Hepatic stellate cell (primary cell): ENCODE measurements at places on chromosomes 7 and 10.

DNA sequence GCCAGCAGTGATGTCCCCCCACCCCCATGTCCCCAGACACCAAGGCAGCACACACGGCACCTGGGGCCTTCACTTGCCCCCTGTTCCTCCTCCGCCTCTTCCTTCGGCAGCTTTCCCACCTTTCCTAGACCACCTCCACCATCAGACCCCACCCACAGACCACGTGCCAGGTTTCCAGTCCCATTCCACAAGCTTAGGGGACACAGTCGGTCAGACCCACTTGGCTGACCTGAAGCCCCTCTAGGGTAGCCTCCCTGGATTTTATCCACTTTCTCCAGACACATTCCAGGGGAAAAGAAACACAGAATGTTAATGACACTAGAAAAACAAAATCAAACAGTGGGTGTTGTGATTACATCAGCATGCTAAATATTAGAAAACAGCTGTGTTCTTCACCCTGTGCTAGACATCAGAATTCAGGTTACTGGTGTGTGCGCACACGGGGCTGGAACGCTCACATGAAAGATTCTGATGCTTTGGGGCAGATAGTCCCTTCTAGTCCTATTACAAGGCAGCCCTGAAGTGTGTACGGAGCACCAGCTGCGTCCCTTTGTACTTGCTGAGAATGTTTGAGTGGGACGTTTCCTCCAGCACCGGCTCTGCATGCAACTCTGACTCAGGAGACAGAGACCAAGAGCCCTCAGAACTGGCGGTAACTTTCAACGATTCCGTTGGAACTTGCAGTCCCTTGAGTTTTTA, 75.5 kb upstream of the PPP2R2D start:
- DNase-seq: no peak

DNA sequence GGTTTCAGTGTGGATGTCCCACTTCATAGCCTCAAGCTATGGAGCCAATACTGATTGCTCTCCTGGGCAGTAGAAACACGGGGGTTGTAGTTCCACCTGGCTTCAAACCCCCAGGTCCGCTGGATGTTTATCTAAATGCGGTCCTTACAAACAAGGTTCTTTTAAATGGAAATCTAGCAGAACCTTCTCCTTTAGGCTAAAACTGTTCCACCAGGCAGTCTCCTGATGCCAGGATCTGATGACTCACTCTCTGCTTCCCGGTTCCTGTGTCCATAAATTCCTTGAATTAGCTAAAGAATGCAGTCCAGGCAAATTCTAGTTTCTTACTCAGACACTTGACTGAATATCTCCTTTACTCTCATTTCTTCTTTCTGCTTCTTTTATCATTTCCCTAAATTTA, 108.4 kb upstream of the FAM3C start:
- DNase-seq: peak; percentile 55

DNA sequence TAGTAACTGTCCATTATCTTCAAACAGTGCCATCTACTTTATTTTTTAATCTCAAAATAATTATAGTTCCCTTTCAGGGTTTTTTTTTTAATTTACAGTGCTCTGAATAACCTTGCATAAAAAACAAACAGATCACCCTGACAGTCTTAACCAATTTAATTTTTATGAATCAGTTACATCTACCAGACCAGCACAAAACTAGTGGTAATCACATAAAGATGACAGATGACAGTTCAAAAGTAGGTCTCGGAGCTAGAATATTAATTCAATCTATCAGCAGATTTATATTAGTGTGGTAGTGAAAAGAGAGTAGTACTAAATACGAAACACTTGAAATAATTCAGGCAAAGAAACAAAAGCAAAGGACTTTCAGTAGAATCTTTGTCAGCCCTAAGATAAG, 53.9 kb downstream of the COL28A1 start:
- DNase-seq: no peak

DNA sequence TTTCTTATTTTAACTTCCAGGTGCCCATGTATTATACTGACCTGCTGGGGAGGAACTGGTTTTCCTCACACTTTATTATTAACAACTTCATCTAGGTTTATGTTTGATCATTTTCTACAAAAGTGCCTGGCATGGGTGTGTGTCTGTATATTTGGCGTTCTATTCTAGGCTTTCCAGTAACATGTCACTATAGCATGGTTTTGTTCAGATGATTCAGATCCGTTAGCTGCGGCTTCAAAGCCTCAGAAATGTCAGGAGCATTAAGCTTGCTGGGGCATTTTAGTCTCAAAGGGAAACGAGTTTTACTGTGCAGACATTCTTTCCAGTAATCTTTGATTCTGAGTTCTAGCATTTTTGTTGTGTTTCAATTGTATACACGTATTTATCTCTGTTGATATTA, 2.3 kb downstream of the INPP5A start:
- DNase-seq: peak; percentile 77

DNA sequence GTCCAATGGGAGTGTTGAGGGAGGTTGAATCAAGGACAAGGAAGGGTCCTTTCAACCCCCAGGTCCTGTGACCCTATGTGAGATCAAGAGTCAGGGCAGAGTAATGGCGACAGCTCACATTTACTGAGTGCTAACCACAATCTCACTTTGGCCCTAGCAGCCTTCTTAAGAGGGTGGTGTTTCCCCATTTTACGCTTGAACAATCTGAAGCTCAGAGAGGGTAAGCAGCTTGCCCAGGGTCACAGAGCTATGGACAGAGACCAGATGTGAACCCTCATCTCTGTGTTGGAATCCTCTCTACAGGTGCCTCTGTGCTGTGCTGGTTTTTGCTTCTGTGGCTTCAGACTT, 102.0 kb downstream of the GRK5 start:
- no peak for DNase-seq

DNA sequence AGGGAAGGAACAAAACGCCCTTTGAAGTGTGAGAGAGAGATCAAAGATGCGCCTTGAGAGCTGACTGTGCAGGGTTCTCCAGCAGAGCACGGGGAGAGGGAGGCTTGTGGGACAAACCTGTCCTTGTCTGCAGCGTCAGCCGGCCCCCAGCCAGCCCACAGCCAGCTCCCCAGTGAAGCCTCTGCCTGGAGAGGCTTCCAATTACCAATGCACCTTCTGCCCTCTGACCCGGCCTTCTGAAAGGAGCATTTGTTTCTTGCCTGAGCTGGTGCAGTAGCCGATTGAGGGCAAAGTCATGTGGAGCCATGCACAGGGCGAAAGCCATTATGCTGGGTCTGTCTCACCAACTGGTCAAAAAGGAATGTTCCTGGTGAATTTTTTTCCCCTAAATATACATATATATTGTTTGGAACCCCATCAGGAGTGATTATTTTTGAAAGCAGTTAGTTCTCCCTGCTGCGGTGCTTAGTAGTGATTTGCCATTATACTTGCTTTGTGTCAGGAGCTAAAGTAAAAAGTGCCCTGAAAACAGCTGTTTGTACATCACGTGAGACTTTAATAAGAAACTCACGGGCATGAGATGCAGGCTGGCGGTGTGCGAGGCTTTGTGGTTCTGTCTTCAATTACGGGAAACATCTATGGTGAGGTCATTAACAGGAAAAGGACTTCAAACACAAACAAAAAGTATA, 268.6 kb downstream of the KLF6 start:
- DNase-seq: no peak

DNA sequence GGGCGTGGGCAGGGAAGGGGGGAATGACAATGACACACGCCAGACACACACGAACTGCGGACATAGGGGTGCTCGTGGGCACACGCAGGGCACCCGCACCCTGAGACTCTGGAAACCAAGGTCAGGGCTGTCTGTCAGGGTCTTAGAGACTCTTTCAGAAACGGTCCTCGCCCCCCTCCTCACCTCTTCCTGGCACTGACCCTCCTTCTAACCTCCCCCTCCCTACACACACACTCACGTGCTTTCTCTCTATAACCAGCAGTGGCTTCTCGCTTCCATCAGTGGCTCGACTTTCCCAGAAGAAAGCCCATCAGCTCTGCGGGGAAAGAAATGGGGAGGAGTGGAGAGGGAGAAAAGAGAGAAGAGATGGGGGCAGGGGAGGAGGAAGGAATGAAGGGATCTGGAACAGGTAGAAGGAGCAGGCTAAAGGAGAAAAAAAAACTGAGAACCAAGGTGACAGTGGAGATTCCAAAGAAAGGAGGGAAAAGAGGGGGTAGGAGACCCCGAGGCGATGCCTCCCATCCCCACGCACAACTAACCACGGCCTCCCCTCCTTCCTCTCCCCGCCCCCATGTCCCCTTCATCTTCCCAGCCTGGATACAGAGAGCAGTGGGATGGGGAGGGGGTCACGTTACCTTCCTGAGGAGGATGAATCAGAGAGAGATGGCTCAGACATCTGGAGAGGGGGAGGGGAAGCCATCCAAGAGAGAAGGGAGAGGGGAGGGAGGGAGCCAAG, 1.7 kb upstream of the VGF start:
- no peak for DNase-seq

DNA sequence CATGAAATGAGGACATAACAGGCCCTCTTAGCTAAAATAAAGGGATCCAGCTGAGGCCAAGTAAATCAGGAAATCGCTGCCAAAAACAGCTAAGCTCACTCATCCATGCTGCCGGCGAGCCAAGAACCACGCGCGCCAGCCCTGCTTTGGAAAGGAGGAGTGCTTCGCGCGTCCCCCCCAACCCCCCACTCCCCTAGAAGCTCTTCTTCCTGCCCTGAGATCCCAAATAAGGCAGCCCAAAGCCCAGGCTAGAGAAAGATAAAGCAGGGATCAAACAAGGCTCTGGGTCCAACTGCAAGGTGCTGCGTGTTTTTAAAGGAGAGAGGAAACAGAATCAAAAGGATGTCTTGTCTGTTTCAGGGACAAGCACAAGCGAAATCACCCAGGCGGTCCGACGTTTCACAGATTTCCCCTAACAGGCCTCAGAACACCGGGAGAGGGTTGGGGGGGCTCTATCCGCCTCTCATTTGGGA, 168.3 kb upstream of the AUTS2 start:
- no peak for DNase-seq

- DNase-seq: no peak
Observed at GRCh38 chr7:128162666-128163065, 78.4 kb upstream of the LEP start.

DNA sequence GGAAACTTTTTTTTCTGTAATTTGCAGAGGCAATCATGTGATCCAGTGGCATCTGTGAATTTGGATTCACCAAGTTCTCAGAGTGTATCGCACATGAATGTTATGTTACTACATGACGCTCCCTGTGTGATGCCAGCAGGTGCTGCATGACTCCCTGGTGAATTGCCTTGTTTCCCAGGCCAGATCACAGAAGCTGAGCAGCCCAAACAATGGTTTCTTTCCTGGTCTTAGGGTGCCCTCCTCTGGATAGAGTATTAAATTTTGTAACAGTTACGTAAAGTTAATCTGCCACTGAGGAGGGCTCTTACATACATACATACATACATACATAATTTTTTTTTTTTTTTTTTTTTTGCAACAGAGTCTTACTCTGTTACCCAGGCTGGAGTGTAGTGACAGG, 3.6 kb downstream of the ZSCAN21 start:
- DNase-seq: peak; percentile 84

DNA sequence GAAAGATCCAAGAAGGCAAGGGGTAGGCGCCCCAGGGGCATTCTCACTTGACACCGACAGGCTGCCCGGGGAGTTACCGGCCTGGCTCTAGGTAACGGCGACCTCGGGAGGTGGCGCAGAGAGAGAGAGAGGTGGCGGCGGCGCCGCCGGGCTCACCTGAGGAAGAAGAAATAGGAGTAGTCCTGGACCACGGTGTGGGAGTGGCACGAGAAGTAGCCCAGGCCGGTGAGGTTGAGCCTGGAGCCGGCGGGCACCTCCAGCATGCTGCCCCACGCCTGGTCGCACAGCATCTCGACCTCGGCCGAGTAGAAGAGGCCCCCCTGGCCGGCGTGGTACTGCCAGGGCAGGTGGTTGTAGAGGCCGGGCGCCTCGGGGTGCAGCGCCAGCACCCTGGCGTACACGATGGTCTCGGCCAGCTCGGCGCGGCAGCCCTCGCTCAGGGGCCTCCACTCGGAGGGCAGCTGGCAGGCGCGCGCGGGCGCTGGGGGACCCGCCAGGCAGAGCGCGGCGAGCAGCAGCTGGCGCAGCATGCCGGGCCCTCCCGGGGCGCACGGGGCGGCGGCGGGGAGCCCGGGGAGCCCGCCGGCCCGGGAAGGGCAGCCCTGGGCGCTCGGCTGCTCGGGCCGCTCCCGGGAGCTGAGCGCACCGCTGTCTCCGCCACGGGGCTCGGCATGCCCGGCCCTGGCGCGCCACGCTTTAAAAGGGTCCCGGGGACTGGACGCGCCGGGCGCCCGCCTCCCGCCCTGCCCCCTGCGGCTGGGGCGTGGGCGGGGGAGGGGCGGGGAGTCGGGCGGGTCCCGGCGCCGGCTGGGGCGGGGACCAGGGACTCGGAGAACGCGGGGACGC, at the start of gene CCDC3:
Gene CCDC3, minus strand, starts transcription at position 673 of the 846 bp plus-strand sequence. Its CDS starts 143 bp downstream, at position 530.
- DNase-seq: no peak

DNA sequence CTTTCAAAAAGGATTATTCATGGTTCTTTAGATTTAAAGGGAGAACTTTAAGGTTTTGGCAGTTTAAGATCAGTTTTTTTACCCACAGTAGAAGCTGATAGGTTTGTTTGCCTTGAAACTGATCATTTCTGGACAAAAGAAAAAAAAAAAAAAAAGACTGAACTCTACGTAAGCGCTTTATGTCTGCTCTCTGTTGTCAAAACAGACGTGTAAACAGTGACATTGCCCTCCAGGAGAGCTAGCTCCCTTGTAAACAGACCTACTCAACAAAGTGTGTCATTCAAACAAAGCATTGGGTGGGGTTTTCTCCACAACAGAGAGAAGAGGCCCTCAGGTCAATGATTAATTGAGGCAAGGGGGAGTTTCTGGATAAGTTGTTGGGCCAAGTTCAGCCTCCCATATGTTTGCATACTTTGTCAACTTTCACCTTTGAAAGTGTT, 568.1 kb upstream of the LRRN3 start:
- no peak for DNase-seq

GRCh38 chr10:44008917-44009709, 360.4 kb upstream of the ZNF32 start:
- DNase-seq: no peak

- no peak for DNase-seq
Observed at GRCh38 chr10:101066896-101067355, 5.1 kb downstream of the KAZALD1 start.

DNA sequence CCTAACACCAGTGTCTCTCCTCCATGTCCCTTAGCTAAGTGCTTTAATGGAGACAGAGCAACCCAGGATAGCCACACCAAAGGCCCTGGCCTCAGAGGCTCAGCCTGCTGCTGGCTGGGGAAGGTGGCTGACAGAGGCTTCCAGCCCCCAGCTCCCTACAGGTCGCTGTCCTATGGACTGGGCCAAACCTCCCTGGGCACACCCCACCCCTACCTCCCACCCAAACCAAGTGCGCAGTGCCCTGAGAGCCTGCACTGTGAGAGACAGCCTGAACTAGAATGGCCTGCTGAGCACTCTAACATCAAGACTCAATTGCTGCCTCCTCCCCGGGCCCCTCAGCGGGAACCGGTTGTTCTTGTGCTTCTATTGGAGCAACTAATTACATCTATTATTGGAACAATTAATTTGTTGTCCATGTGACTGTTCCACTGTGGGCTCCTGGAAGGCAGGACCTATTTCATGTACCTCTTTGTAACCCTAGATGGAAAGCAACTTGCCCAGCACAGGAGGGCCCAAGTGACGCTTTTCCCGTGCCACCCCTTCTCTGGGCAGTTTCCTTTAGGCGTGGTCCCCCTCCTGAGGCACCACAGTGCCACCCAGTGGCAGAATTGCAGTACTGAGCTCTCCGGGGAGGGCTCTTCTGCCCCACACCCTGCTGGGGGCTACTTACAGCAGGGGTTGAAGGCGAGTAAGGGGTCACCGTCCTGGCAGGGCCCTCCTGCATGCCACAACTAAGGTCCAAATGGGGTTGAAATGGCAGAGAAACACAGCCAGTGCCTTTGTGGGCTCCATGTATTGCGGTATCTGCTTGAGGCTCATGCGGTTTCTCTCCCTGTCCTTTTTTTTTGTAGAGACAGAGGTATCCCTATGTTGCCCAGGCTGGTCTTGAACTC, 63.7 kb upstream of the WAPL start:
- DNase-seq: peak; percentile 82

GRCh38 chr10:99681553-99681952, 22.2 kb downstream of the ENTPD7 start:
- no peak for DNase-seq
